ENCODE measurements at places on chromosomes 13 and 19.

DNA sequence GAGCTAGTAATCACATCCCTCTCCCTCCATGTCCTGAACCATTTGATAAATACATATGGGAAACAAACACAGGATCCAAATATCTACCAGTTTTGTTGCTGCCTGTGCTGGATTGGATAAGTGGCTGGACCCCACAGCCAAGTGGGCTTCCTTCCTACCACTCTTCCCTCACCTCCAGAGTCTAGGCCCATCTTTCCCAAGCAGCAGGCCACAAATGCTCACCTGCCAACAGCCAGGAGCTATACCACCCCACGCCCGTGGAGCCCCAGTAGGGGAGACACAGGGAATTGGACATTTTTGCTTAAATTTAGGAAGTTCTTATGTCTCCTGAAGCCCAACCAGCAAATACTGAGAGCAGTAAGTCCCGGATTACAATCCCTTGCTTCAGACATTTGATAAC is 55.8 kb downstream of the HSPH1 start:
- no peak for DNase-seq

DNA sequence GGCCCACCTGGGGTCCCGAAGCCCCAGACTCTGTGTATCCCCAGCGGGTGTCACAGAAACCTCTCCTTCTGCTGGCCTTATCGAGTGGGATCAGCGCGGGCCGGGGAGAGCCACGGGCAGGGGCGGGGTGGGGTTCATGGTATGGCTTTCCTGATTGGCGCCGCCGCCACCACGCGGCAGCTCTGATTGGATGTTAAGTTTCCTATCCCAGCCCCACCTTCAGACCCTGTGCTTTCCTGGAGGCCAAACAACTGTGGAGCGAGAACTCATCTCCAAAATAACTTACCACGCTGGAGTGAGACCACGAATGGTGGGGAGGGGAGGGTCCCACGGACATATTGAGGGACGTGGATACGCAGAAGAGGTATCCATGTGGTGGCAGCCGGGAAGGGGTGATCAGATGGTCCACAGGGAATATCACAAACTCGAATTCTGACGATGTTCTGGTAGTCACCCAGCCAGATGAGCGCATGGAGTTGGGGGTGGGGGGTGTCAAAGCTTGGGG is 1.0 kb upstream of the ICAM5 start:
- no peak for DNase-seq

GRCh38 chr19:8046569-8047165 is 5.9 kb upstream of the CCL25 start:
- no peak for DNase-seq

DNA sequence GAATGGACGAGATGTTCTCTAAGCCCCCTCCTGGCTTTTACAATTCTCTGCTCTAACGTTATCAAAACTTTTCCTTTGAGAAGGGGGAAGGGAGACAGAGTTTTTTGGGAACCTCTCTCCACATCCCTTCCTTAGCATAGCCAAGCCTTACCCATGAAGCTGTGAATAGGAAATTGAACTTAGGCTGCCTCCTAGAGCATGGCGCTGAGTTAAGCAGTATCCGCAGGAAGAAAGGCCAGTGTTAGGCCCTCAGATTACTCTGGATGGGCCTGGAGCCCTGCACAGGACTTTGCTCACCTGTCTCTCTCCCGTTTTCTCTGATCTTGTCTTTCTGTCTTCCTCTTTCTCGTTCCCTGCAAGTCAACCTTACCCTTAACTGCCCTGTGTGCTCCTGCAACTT is 39.6 kb downstream of the CYP2B6 start:
- no peak for DNase-seq

GRCh38 chr19:43610493-43610892 is 1.4 kb upstream of the SRRM5 start:
- no peak for DNase-seq

DNA sequence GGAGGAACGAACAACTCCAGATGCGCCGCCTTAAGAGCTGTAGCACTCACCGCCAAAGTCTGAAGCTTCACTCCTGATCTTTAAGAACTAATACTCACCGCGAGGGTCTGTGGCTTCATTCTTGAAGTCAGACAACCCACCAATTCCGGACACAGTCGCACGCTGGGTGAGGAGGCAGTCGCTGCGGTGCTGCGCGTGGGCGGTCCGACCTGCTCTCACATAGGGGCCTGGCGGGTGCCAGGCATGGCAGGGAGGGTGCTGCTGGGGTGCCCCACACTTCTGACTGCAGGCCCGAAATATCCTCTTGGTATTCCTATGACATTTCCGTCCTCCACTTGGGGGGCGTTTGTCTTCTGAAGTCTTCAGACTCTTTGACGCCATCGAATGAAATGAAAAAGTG is 7.4 kb upstream of the MICU2 start:
- no peak for DNase-seq

DNA sequence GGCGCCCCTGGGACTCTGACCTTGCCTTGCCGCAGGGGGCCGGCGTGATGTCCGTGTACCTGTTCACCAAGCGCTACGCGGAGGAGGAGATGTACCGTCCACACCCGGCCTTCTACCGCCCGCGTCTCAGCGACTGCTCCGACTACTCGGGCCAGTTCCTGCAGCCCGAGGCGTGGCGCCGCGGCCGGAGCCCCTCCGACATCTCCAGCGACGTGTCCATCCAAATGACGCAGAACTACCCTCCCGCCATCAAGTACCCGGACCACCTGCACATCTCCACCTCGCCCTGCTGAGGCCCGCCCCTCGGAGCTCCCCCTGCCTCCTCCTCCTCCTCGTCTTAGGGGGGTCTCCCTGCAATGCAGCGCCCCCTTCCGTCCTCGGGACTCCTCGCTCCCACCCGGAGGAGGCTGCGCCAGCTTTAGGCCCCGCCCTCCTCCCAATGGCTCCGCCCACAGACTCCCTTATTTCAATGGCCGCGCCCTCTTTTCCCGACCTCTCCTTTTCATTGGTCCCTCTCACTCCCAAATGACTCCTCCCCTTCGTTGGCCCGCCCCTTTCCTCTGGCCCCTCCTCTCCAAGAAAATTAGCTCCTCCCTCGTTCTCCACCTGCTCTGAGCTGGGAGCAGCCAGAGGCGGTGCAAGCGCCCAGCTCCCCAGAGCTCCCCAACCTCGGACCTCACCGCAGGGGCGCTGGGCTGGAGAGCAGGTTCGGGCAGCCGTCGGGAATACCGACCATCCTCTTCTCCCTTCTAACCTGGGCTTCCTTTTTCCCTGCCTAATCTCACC is 20.5 kb upstream of the CACNG8 start:
- DNase-seq, result no peak

DNA sequence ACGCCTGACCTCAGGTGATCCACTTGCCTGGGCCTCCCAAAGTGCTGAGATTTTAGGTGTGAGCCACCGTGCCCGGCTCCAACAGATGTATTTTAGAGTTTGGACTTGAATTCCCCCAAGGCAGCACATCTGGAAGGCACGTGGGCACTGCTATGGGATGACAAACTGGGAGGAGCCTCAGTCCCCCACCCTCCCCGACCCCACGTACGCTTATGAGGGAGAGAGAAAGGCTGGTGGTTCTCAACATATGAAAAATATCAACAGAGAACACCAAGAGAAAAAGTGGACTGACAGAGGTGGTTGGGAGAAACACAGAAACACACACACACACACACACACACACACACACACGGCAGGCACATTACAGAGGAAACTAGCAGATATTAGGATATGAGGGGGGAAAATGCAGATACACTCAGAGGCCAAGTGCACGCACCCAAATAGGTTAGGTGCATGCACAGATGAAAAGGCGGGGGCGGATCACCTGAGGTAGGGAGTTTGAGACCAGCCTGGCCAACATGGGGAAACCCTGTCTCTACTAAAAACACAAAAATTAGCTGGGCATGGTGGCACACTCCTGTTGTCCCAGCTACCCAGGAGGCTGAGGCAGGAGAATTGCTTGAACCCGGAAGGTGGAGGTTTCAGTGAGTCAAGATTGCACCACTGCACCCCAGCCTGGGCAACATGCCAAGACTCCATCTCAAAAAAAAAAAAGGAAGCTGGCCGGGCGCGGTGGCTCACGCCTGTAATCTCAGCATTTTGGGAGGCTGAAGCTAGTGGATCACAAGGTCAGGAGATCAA is 3.2 kb downstream of the STX10 start:
- no peak for DNase-seq

Measured in vagina (tissue), 2 donors.